ENCODE measurements at places on chromosomes 6 and 20. TPM values are rescaled to one million over a fixed set of nuclear protein-coding genes. Genes with fewer than 3 reads are reported as not detected.

BTN3A1 gene
- 2.4 TPM for polyA plus RNA-seq

DNA sequence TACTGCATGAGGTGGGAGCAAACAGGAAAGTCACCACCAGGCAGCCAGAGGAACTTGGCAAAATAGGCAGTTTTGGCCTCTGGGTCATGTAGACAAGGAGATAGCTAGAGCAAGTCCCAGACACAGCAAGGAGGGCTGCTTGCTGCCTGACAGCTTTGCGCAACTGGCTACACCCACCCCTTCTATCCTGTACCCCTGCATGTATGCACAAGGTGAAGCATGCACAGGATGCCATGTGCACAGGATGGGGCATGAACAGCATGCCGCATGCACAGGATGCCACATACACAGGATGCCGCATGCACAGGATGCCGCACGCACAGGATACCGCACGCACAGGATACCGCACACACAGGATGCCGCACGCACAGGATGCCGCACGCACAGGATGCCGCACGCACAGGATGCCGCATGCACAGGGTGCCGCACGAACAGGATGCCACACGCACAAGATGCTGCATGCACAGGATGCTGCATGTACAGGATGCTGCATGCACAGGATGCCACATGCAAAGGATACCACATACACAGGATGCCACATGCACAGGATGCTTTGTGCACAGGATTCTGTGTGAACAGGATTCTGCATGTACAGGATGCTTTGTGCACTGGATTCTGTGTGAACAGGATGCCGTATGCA, 104.9 kb upstream of the IYD start:
- no peak for DNase-seq

GRCh38 chr6:9138936-9139335, 703.6 kb upstream of the SLC35B3 start:
- no peak for DNase-seq

DNA sequence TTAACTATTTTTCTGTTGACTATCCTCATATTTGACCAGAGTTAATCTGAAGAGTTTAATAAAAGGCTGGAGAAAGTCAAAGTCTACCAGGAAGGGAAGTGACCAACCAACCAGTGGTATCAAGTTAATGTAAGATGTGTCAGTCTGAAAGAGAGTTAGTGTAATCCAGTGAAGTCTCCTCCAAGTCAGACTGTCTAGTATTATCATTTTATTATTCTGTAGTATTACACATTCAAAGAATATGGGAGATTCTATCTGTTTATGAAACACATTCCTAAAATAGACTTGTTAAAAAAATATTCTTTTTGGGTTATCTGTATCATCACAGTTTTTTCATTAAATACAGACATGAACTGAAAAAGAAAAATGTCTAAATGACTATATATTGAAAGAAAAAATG, 194.4 kb downstream of the BTBD9 start:
- DNase-seq: no peak

DNA sequence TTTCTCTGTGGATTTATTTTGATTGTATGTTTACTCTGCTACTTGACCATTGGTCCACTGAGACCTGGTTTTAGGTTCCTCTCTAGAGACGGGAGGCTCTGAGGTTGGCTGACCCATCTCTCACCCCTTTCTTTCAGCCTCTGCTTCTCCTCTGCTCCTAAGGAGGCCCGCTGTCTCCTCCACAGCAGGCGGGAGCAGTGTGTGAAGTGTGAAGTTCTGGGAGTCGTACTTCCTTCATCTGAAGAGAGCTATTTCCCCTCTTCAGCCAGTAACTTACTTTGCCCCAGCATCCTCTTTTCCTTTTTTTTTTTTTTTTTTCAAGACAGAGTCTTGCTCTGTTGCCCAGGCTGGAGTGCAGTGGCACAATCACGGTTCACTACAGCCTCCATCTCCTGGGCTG, 21.1 kb downstream of the PDRG1 start:
- DNase-seq: no peak
